NCI-H1694 treated with DMSO at 0.1 percent for 48 hours (cell line): ENCODE measurements at places on chromosomes 3 and 15.
A peak's percentile ranks its signal among the peaks of the same experiment; 100 is the strongest.

GRCh38 chr3:51343918-51344687 lies 41.0 kb upstream of the MANF start:
- DNase-seq: no peak

DNA sequence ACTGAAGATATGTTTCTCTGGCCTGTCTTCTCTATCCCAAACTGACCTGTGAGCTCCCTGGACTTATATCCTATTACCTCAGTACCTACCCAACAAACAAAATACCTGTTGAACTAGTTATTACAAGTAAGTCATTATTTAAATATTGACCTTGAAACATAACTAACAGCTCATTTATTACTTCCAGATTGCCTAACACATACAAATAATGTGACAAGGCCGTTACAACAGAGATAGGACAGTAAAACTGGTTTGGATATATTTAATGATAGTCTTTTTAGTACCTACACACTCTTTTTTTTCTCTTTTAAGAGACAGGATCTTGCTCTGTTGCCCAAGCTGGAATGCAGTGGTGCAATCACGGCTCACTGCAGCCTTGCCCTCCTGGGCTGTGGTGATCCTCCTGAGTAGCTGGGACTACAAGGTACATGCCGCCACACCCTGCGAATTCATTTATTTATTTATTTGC lies 145.0 kb downstream of the ADAM10 start:
- no peak for DNase-seq

DNA sequence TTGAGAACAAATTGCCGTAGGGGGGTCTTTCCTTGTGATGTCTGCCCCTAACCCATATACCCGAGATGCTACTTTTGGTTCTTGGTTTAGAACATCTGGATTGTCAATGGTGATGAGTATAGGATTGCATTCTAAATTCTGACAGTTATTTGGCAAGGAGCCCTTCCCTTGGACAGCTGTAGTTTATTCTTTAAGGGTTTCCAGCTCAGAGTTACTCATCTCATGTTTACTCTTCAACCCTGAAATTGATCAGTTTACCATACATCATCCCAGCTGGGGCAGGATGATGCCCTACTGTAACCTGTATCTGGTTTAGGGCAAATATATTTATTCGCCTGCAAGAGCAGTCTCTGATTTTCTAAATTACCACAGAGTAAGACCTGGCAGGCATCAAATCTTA lies 85.7 kb upstream of the XCR1 start:
- DNase-seq: no peak

DNA sequence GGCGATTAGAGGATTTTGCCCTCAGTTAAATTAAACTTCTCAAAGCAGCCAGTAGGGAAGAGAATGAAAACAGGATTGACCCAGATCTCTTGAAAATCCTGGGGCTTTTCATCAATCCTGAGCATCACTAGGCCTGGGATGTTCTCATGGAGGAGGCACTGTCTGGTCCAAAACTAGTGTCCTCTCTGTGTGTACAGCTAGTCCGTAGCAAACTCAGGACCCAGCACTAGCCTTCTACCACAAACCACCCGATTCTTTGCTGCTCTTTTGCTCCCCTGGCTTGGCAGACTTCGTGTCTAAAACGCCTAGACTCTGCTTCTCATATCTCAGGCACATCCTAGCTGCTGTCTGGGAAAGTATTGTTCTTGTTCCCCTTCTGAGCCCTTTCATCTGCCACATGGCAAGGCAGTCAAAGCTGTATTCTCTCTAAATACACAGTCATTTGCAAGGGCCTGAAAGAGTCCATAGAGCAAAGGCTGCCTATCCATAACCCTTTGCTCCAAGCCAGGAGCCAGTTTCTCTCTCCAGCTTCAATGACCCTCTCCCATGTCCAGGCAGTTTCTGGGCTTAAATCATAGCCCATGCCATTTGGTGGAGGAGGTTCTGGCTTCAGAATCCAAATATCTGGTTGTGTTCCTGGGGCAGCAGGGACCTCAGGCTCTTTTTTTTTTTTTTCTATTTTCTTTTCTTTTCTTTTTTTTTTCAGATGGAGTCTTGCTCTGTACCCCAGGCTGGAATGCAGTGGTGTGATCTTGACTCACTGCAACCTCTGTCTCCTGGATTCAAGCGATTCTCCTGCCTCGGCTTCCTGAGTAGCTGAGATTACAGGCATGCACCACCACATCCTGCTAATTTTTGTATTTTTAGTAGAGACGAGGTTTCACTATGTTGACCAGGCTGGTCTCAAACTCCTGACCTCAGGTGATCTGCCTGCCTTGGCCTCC lies 52.4 kb downstream of the CDC25A start:
- no peak for DNase-seq

DNA sequence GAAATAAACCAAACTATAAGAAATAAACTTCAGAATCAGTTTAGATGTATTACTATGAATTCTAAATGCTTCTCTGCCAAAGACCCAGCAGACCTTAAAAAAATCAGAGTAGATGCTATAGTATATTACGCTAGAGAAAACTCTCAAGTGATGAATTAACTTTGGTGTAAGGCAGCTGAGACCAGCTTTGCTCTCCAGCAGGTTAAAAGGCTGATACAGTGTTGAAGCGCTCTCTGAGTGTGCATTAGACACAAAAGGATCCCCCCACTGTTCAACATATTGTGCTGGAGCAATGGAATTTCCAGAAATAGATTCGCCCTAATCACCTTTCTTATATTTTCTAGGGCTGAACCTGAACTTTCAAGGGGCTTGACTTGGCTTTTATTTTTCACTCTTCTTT lies 190.0 kb downstream of the EFHB start:
- no peak for DNase-seq

DNA sequence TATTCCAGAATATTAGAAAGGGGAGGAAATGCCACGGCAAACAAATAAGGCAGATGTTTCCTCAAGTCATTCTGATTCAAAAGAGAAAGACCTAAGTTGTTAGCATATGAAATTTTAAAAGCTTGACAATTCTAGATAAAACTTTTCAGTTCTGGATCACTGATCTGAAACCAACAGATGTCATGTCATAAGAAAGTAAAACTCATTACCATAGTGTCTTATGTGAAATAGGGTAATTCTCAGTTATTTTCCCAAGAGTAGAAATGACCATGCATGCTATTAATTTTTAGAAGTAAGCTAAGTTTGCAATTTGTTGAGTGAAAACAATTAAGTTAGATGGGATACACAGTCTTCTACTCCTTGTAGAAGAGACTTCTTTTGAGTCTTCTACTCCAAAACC lies 630.3 kb downstream of the NAALADL2 start:
- no peak for DNase-seq

DNA sequence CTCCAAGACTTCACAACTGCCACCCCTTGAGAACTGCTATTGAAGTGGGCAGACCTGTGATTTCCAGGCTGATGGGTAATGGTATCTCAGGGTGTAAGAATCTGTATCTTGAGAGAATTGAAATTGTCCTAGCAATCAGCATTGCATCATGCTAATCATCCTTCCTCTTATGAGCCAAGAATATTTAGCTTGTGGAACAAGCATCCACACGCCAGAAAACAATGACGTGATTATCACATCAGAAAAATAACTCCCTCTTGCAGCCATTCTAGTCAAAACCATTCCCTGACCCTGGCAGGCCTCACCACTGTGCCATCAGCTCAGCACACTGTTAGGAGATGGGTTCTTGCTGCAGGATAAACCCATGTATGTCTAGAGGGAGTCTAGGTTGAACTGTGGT lies 6.7 kb downstream of the BCL2L10 start:
- no peak for DNase-seq

GRCh38 chr3:194315088-194315964 lies 35.8 kb downstream of the CPN2 start:
- peak; percentile 61 for DNase-seq

GRCh38 chr15:64026591-64026990 lies 19.7 kb downstream of the DAPK2 start:
- no peak for DNase-seq

- no peak for DNase-seq
Observed at GRCh38 chr3:42140665-42141203, 49.6 kb downstream of the TRAK1 start.

- no peak for DNase-seq
Observed at GRCh38 chr3:158093526-158093925, 12.7 kb downstream of the SHOX2 start.

GRCh38 chr3:177979703-177980102 lies 556.5 kb upstream of the KCNMB2 start:
- DNase-seq: peak; percentile 62

DNA sequence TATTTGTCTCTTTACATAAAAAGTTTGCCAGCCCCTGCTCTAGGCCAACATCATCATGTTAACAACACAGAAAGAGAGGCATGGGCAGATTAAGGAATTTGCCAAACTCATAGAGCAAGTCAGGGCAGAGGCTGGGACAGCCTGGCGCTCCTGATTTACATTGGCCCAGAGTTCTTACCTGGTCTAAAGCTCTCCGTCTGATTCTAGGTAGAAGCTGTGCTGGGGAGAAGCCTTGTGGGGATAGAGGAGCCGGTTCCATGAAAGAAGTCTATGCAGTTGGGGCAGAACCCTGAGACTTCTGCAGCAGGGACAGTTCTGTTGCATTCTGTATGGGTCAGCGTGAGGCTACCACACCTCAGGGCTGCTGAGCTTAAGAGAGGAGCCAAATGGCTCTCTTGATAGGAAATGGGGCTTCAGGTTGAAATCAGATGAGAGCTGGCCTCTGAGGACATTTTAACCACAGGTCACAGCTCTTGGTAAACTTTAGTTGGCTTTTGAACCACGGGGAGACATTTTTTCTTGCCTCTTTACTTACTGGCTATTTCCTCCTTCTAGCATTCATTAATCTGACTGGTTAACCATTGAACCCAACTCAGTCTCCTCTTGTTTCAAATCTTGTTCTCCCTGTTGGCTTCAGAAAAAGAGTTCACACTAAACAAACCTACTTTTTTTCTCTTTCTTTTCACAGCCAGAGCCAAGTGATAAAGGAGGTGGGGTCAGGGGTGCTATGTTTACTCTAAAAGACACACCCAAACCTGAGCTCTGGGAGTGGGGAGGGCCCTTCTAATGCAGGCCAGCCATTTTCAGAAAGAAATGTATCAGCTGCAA lies 250.7 kb downstream of the OPA1 start:
- no peak for DNase-seq

- no peak for DNase-seq
Observed at GRCh38 chr3:71309342-71309741, 274.2 kb downstream of the FOXP1 start.

DNA sequence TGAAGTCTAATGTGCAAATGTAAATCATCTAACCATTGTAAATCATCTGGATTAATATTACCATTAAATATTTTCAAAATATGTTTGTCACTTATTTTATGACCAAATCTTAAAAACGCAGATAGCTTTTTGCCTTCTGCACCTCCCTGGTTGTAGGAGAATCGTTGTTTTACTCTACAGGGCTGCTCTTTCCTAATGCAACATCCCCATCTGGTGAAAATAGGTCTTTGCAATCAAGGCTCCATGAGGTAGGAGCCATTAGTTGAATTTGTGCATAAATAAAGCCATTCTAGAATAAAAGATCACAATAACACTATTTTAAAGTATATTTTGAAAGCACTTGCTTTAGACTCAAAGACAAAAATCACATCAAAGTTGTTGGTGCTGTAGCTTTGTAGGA lies 535.6 kb upstream of the AGTR1 start:
- no peak for DNase-seq

DNA sequence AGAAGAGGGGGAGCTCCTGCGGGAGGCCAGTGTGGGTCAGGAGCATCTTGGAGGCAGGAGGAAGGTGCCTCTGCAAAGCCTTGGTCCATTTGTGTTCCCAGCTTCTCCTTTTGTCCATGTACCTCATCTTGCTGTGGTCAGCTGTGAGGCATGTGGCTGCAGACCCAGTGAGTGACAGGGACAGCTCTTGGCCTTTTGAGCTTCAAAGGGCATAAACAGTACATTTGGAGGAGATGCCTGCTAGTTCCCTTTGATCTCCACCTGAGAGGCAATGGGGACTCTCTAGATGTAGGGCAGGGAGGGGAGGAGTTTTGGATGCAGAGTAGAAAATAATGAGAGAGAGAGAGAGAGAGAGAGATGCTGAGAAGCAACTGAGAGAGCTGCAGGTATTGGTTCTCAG lies 270.0 kb downstream of the TLE3 start:
- no peak for DNase-seq

DNA sequence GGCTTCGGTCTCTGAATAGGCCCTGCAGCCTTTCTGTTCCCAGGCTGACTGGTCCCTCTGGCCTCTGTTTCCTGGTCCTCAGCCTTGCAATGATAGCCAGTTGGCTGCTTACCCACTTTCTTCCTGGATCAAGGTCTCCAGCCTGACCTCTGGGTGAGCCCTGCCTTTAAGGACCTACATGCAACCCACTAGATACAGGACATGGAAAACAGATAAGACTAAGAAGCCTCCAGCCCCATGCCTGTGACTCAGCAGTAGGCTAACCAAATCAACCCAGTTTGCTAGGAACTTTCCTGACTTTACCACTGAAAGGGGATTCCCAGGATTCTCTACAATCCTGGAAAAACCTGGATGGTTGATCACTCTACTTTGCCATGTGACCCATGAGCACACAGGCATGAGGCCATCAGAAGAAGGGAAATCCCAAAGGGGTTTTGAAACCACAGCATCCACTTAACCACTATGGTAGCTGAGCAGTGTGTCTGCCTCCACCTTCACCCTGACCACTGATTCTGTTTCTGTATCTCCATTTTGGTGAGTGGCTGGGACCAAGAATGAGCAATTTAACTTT lies 188.1 kb downstream of the CHST2 start:
- no peak for DNase-seq

- DNase-seq: no peak
Observed at GRCh38 chr3:151976211-151977050, 103.0 kb downstream of the SUCNR1 start.

GRCh38 chr3:150365132-150365604 lies 42.9 kb upstream of the TSC22D2 start:
- no peak for DNase-seq

- no peak for DNase-seq
Observed at GRCh38 chr3:29318251-29318650, 37.4 kb downstream of the RBMS3 start.

- no peak for DNase-seq
Observed at GRCh38 chr3:120838441-120839091, 69.4 kb upstream of the STXBP5L start.

- peak; percentile 1 for DNase-seq
Observed at GRCh38 chr3:23991683-23992628, 46.9 kb downstream of the NR1D2 start.

DNA sequence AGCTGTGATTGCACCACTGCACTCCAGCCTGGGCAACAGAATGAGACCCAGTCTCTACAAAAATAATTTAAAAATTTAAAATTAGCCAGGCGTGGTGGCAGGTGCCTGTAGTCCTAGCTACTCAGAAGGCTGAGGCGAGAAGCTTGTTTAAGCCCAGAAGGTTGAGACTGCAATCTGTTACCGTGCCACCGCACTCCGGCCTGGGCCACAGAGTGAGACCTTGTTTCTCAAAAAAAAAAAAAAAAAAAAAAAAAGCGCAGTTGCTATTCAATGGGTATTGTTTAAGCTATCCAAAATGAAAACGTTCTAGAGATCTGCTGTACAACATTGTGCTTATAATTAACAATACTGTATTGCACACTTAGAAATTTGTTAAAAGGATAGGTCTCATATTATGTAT lies 24.0 kb downstream of the ZNF148 start:
- no peak for DNase-seq
